ENCODE measurements at places on chromosomes 5 and 9.

GRCh38 chr9:9749591-9749990 is 863.2 kb downstream of the PTPRD start:
- DNase-seq = no peak
- no peaks in the 10 kb centered on the region for H3K4me1 ChIP-seq
- no peaks in the 10 kb centered on the region for H3K27me3 ChIP-seq
- H3K36me3 ChIP-seq = no peaks in the 10 kb centered on the region
- H3K4me3 ChIP-seq = no peak overlapping the region

DNA sequence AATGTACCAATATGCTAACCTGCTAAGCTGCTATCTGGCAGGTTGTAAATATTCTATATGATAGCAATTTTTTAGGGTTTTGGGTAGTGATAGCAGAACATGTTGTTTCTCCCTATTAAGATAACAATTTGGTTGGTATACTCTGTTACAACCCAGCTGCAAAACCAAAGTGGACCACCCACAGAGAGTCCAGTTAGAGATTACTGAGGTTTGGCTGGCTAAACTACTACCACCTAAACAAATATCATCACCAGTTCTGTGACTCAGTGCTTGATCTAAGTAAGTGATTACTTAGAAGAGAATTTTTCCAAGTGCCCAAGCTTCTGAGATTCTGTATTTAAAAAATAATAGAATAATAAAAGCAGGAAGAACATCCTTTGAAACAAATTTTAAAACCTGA is 72.3 kb downstream of the XRCC4 start:
- H3K27ac ChIP-seq = no peak overlapping the region
- H3K4me1 ChIP-seq = peaks cover 3% of the 10 kb centered on the region
- no peak for DNase-seq
- H3K36me3 ChIP-seq = no peaks in the 10 kb centered on the region
- H3K27me3 ChIP-seq = no peaks in the 10 kb centered on the region

DNA sequence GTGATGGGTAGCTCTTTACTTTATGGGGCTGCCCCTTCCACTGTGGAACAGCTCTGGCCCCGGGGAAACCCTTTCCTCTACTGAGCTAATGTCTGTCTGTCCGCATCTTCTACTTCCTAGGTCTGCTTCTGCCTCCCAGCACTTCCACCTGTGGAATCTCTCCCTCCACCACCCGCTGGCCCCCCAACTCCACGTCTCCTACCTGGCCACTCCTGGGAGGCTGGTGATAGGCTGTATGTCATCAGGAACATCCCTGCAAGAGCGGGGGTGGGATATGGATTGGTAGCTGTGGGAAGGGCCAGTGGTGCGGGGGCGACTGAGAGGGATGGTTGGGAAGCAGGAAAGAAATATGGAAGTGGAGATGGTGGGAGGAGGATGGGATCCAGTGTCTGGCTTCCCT is 9.2 kb downstream of the ALAD start:
- H3K27me3 ChIP-seq = no peaks in the 10 kb centered on the region
- no peak overlapping the region for H3K27ac ChIP-seq
- H3K36me3 ChIP-seq = peaks cover 9% of the 10 kb centered on the region

DNA sequence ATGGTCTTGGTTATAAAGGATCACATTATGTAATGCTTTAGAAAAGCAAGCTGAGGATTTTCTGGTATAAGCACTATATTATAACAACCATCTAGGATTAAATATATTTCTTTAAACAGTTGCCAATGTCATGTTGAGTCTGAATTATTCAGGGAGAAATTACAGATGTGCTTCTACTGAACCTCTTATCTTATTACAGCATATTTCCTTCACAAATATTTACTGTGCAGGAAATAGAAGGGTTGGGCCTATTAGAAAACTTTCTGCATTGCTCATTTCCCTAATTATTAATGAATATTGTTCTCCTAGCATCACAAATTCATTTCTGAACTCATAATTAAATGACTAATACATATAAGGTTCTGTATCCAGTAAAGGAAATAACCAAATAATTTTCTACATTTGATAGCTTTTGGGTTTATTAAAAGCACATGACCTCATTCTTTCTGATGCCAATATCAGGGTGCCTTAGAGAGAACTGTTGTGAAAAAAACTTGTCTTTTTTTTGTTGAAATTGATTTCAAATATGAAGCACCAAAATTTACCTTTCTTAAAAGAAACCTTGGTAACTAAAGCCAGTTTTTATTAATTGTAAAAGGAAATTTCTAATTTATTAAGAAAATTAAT is 476.8 kb upstream of the PTGER4 start:
- H3K36me3 ChIP-seq = peaks cover 9% of the 10 kb centered on the region
- H3K27ac ChIP-seq = no peak overlapping the region
- no peak overlapping the region for H3K4me3 ChIP-seq
- peaks cover 16% of the 10 kb centered on the region for H3K4me1 ChIP-seq

DNA sequence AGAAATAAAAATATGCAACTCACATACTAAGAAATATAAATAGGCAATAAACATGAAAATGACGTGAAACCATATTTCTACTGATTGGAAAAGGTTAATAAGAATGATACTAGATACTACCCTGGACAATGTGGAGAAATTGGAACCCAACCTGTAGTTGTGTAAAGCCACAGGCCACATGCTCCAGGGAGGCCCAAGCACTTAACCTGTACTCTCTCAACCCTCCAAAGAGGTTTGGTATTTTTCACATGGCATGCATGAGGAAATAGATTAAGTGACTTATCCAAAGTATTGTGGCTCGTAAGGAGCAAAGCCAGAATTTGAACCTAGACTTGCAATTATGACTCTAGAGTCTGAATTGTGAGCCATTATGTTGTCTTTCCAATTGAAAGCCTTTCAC is 13.4 kb downstream of the LIFR start:
- H3K27ac ChIP-seq = no peak overlapping the region
- H3K36me3 ChIP-seq = no peaks in the 10 kb centered on the region
- no peak overlapping the region for H3K4me3 ChIP-seq
- no peak for DNase-seq
- H3K4me1 ChIP-seq = no peaks in the 10 kb centered on the region
- peaks cover 11% of the 10 kb centered on the region for H3K27me3 ChIP-seq

DNA sequence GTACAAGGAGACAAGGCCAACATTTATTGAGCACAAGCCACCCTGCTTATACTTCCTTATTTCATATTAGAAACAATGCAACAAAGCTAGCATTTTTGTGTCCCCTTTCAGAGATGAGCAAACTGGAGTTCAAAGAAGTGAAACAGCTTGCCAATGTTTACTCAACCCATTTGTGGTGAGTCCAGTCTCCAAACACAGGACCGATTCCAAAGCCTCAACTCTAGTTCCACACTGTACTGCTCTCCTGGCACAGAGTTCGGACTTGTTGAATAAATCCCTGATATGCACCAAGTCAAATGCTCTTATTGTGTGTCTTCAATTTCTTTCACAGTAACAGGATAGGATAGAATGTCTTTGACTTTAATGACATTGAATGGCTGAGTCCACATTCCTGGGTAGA is 604.8 kb upstream of the BRINP1 start:
- H3K4me1 ChIP-seq = no peaks in the 10 kb centered on the region
- no peaks in the 10 kb centered on the region for H3K36me3 ChIP-seq
- DNase-seq = no peak
- H3K27ac ChIP-seq = no peak overlapping the region
- no peaks in the 10 kb centered on the region for H3K27me3 ChIP-seq

GRCh38 chr5:11323761-11324160 is 562.7 kb upstream of the DAP start:
- H3K27me3 ChIP-seq = no peaks in the 10 kb centered on the region
- no peak overlapping the region for H3K27ac ChIP-seq
- no peak overlapping the region for H3K4me3 ChIP-seq
- no peak for DNase-seq

DNA sequence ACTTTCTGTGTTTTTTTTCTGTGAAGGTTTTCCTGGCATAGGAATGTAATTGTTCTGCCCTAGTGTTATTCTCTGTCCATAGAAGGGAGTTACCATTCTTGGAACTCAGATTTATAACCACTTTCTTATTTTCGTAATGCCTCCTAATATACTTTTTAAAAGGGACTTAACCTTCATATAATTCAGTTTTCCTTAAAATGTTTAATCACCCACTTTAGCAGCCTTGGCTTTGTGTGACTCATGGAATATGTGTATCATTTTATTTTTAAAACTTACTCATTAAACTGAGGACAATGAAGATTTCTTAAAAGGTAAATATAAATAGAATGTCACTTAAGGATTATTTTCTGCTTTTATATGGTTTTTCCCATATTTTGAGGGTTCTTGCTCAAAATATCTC is 50.0 kb downstream of the RAI14 start:
- H3K27ac ChIP-seq = no peak overlapping the region
- H3K4me3 ChIP-seq = no peak overlapping the region

GRCh38 chr5:36596247-36596646 is 10.2 kb upstream of the SLC1A3 start:
- no peaks in the 10 kb centered on the region for H3K4me1 ChIP-seq
- no peak overlapping the region for H3K27ac ChIP-seq
- H3K36me3 ChIP-seq = no peaks in the 10 kb centered on the region
- no peak for DNase-seq
- H3K4me3 ChIP-seq = no peak overlapping the region

- no peaks in the 10 kb centered on the region for H3K36me3 ChIP-seq
- H3K4me3 ChIP-seq = no peak overlapping the region
- H3K4me1 ChIP-seq = no peaks in the 10 kb centered on the region
- no peaks in the 10 kb centered on the region for H3K27me3 ChIP-seq
- no peak for DNase-seq
These were observed 49.8 kb upstream of the FCN1 start for GRCh38 chr9:134967547-134967930.

Data from T-helper 2 cell treated with Interferon-gamma antibody and Interleukin-4, amounts not matched to agents 5 μg/mL and 100 μg/mL, for 36 hours (primary cell).